ENCODE measurements at places on chromosomes 2 and 18.

GRCh38 chr2:113167115-113167932 is 6.4 kb upstream of the PSD4 start:
- no peak for DNase-seq

GRCh38 chr18:54726143-54726542 is 102.1 kb upstream of the RAB27B start:
- no peak for DNase-seq

DNA sequence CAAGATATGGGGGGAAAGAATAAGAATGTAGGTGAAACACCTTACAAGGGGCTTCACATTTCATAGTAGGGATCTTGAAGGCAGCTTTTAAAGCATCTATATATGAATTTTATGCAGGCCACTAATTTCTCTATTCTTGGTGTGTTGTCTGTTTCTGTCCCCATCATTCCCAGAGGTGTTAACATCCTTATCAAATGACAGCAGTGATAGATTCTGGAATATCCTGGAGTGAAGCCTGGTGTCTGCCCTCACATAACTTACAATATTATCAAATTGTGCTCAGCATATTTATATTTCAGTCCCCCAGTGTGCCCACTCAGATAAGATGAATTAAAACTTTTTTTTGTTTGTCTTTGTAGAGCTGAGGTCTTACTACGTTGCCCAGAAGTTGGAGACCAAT is 486.2 kb downstream of the EPHA4 start:
- no peak for DNase-seq

DNA sequence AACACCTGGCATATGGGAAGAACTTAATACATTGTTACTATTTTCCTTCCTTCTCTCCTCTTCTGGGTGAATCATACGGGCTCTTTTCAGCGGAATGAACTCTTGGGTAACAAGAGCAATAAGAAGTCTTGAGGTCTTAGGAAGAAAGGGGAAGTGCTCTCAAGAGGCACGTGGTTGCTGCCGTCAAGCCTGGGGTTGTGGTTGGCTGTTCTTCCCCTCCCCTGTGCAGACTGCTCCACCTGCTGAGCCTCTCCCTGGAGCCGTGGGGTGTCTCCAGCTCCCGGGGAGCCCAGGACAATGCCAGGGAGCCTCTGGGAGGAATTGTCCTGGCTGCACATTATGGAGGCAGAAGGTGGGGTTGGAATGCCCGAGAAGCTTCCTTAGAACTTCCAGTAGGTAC is 19.4 kb downstream of the TOGARAM2 start:
- no peak for DNase-seq

DNA sequence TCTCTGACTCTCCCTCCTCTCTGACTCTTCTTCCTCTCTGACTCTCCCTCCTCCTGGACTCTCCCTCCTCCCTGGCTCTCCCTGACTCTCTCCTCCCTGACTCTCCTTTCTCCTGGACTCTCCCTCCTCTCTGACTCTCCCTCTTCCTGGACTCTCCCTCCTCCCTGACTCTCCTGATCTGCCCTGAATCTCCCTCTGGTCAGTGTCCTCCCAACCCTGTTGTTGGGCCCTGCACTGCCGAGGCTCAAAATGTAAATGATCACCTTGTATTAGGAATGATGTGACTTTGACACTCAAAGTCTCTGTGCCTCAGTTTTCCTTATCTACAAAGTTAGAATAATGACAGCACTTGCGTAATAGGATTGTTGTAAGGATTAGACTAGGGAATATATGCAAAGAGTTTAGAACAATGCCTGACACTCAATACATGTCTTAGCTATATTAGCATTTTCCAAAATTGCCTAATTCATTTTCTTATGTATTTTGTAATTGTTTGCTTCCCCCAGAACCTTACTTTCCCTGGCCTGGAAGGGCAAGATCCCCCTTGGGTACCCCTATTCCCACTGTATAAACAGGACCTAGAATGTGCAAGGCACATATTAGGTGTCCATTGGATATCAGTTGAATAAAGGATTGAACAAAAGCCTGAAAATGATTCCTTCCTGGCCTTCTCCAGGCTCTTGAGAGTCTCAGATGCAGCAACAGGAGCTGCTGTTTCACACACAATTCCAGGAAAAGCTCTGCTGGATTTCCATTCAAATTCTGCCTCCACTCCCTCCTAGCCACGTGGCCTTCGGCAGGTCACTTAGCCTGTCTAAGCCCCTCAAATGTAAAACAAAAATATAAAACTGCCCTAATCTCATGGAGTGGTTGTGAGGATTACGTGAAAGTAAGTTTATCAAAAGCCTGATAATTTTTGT is 170.1 kb downstream of the INHBB start:
- DNase-seq = no peak

DNA sequence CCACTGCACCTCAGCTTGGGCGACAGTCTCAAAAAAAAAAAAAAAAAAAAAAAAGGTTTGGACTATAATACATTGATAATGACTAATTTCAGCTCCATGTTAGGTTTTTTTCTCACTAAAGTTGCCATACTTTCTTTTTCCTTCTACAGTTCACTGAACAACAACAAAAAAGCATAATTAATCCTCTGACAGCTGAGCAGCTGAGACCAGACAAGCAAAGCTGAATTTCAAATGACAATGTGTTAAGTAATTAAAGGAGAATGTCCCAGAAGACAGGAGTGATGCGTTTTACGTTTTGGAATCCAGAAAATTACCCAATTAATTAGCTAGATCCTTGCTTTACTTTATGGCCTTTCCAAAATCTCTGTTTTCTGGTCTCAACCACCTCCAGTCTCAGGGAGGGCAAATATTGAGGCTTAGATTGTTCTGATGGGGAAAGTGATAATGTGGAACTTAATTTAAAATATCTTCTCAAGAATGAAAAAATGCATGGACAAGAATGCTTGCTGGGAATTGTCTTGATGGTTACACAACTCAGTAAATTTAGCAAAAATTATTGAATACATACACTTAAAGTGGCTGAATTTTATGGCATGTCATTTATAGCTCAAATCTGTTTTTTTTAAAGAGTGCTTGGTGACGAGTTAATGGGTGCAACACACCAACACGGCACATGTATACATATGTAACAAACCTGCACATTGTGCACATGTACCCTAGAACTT is 17.4 kb upstream of the RMDN2 start:
- no peak for DNase-seq

- DNase-seq = no peak
Measured at GRCh38 chr2:88248280-88248828, 78.2 kb downstream of the THNSL2 start.

DNA sequence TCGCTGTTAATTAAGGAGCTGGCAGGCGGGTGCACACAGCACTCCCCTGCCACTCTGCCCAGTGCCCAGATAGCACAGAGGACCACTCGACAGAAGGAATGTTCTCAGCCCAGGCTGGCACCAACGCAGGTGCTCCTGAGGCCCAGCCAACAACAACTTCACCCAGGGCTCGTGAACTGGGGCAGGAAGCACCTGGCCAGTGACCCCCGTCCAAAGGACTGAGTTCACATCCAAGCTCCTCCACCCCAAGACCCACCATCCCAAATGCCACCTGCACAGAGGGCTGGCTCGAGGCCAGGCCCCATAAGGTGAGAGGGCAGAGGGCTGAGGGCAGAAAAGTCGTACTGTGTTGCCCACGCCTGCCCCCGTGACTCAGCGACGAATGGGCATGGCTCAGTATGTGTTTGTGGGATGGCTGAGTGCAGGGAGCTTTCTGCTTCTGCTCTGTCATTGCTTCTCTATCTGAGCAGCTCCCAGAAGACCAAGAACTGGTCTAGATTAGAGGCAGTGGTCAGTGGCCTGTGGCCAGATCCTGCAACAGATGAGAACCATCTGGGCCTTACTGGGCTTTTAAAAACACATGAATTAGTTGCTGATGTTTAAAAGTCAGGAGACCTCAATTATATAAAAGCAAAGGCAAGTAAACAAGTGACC is 68.4 kb downstream of the POLR1A start:
- DNase-seq = no peak

GRCh38 chr2:120471166-120471565 is 125.2 kb downstream of the INHBB start:
- DNase-seq = no peak

DNA sequence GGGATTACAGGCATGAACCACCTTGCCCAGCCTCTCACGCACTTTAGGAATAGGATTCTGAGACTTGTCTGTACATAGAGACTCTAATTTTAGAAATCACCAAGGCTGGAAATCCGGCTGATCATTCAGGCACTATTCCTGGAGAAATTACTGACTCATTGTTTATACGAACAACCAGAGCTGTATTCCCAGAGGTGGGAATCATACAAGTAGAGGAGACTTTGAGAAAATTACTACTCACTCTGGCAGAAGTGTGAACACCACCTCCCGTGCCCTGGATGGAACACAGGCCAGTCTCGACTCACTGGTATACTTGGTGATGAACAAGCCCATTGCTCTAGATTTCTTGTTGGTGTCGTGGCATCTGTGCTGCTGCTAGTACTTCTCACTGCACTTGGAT is 5.8 kb upstream of the ADNP2 start:
- no peak for DNase-seq

GRCh38 chr2:2464643-2465042 is 133.6 kb upstream of the MYT1L start:
- no peak for DNase-seq

DNA sequence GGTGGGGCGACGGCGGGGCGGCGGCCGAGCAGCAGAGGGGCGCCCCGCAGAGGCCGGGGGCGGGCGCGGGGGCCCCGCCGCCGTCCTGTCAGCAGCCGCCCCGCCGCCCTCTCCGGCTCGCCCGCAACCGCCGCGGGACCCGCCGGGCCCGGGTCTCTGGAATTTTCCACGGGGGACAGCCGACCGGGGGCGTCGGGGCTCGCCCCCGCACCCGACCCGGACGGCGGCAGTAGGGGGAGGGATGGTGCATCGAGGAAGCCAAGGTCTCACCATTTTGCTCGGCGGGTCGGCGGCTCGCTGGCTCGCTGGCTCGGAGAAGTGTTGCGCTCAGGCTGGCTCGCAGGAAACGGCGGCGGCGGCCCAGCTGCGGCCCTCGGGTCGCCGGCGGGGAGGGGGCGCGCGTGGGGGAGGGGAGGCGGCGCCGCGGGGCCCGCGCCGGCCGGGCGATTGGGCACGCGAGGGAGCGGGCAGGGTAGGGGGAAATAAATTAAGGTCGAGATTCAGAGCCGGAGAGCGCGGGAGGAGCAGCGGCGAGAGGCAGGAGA is 405 bp downstream of the PPP3R1 start:
- no peak for DNase-seq

DNA sequence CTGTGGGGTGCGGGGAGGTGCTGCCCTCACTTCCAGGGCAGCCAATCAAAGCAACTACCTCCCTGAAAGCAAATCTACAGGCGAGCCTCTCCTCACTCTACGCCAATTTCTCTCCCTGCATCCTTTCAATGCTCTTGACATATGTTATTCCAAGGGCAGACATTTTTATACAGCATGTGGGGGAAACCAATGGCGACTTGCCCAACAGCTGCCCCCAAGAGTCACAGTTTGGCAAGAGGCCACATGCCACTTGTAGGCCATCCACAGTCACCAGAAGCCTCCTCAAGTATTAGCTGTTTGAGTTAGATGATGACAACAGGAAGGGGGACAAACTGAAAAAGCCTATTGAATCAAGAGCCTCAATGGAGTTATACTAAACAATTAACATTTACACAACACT is 114.6 kb downstream of the MYO5B start:
- DNase-seq = no peak

DNA sequence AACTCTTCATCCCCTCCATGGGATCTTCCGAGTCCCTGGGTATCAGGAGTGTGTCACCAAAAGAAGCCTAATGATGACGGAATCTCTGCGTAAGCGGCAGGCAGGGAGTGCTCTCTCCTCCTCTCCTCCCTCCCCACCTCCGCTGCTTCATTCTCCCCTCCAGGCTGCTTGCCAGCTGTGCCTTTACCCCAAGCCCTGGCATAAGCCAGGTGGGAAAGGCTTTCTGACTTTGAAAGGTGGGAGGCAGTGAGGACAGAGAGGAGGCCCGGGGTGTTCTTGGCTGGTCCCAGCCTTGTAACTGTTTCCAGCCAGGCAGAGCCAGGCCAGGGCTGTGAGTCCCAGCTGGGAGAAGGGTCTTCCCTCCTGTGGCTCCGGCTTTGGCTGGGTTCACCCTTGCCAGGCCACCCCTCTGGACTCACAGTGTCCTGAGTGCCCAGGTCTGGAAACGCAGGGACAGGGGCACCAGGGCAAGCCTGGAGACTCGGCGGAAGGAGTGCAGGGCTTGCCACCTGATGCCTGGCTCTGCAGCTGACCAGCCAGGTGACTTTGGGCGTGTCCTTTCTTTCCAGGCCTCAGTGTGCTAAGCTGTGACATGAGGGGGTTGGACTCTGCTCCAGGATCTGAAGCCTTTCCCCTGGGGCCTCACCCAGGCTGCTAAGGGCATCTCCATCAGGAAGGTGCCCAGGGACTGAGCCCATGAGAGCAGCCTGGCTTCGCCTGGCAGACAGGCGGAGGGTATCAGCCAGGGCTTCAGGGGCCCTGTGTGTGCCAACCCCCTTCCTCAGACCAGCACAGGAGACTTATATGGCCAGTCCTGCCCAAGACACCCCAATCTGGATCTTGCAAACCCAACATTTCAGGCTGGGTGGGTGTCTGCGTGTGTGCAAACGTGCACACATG is 32.7 kb upstream of the HPCAL1 start:
- no peak for DNase-seq

- DNase-seq = no peak
Measured at GRCh38 chr2:168189835-168190569, 57.4 kb downstream of the STK39 start.

DNA sequence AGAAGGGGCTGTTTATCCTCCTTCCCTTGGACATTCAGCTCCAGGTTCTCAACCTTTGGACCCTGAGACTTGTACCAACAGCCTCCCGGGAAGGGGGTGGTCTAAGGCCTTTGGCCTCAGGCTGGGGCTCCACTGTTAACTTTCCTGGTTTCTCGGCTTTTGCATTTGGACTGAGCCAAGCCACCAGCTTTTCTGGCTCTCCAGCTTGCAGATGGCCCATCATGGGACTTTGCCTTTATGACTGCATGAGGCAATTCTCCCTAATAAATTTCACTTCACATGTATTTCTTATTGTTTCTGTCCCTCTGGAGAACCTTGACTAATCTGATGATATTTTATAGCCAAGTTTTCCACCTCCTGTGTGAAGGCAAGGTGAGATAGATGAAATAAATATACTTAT is 180.8 kb downstream of the PPP1R1C start:
- DNase-seq = no peak

GRCh38 chr2:175187378-175187777 is 5.9 kb upstream of the ATP5MC3 start:
- DNase-seq = no peak
